ENCODE measurements at places on chromosomes 6 and 20. TPM values are rescaled to one million over a fixed set of nuclear protein-coding genes. Genes with fewer than 3 reads are reported as not detected.

Gene ADGRF5
- not detected for total RNA-seq

Gene GPR6
- 0.20 TPM for total RNA-seq

Gene RPS6KA2
- total RNA-seq, result 10.4 TPM

Gene LMBRD1
- total RNA-seq, result 17.0 TPM

Gene ZHX3
- total RNA-seq, result 4.4 TPM

Gene ABHD16A
- total RNA-seq, result 32.9 TPM

Gene FERMT1
- total RNA-seq, result 9.6 TPM

Gene TNXB
- total RNA-seq, result 5.0 TPM

Gene LPIN3
- total RNA-seq, result 3.8 TPM

Gene BNIP5
- not detected for total RNA-seq

Gene DUSP15
- total RNA-seq, result 6.7 TPM

DNA sequence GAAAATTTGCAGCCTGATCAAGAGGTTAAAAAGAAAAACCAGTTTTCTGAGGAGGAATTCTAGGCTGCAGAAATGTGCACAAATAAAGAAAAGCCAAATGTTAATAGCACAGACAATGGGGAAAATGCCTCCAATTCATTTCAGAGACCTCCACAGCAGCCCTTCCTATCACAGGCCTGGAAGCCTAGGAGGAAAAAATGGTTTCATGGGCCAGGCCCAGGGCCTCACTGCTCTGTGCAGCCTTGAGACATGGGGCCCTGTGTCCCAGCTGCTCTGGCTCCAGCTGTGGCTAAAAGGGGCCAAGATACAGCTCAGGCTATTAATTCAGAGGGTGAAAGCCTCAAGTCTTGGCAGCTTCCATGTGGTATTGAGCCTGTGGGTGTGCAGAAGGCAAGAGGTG is 18.9 kb downstream of the AHI1 start:
- no peak for DNase-seq

GRCh38 chr20:15807271-15807670 is 766.0 kb downstream of the KIF16B start:
- no peak for DNase-seq

- DNase-seq, result no peak
Observed at GRCh38 chr20:25049261-25050060, 8.5 kb downstream of the ACSS1 start.

GRCh38 chr6:31681135-31681671 is 336 bp upstream of the LY6G5C start:
- peak; percentile 56 for DNase-seq

DNA sequence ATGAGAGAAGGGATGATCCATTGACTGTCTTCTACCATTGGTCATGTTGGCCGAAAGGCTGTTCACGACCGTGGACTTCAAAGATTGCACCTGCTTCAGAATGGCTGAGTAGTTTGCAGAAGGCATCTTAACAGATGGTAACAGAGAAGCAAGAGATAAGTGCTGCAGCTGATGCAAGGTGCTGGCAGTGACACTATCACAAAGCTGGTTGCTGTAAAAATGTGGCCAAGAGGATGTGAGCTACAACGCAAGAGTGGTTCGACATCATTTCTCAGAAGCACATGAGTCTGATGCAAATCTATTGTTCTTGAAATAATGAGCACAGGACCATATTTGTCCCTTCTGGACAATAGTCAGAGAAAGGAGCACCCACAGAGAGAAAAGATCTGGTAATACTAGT is 27.0 kb upstream of the ANKEF1 start:
- no peak for DNase-seq

DNA sequence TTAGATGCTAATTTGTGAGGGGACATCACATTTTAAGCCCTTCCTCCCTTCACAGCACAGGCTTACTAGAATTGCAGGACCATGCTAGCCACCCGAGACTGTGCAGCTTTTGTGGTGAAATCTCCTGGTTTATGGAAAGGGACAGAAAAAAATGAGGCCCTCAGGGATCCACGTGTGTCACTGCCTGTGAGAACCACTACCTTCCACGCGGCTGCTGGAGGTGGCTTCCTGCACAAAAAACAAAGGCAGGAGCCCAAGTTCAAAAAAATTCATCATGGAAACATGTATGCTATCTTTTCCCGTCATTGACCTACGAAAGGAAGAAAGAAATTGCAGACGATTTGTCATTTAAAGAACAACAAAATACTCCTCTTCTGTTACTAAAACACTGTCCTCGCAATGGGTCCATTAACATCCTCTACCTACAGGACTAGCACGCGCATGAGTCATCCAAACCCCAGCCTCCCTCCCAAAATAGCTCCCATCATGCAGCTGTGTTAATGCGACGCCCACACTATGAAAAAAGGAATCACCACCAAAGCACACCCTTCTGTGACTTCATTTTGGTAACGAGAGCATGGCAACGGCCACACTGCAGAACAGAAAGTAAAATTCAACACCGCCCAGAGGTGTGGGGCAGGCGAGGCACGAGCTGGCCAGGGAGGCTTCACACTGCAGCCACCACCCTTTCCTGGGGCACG is 45.7 kb downstream of the RAMACL start:
- DNase-seq, result no peak

- DNase-seq, result no peak
Observed at GRCh38 chr6:149608381-149608982, 40.0 kb downstream of the KATNA1 start.

- no peak for DNase-seq
Observed at GRCh38 chr6:474453-475185, 83.1 kb downstream of the IRF4 start.

DNA sequence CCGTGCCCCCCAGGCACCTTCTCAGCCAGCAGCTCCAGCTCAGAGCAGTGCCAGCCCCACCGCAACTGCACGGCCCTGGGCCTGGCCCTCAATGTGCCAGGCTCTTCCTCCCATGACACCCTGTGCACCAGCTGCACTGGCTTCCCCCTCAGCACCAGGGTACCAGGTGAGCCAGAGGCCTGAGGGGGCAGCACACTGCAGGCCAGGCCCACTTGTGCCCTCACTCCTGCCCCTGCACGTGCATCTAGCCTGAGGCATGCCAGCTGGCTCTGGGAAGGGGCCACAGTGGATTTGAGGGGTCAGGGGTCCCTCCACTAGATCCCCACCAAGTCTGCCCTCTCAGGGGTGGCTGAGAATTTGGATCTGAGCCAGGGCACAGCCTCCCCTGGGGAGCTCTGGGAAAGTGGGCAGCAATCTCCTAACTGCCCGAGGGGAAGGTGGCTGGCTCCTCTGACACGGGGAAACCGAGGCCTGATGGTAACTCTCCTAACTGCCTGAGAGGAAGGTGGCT is 960 bp downstream of the TNFRSF6B start:
- DNase-seq, result no peak

DNA sequence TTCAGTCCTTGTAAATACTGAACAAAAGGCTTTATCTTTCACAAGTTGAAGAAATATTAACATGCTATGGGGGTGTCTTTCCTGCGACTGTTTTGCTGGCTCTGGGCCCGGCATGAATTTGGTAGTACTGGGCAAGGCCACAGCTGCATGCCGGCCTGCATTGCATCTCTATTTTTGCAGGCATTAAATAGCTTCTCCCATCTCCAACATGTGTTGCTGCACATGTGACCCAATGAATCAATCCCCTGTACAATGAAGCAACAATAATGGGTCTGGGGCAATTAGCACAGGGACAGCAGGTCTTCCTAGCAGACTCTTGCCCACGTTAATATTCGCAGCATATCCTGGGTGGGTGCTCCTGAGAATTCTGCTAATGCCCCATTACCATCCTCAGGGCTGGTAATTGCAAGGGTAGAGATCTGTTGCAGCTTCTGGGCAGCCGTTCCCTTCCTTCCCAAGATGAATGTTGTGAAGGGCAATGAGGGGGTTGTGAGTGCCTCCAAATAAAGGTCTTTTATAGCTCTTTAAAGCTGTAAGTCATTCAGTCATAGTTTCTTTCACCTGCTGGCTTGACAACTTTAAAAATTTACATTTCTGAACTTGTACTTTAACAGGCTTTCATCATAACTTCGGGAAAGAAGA is 24.3 kb upstream of the CDYL start:
- no peak for DNase-seq

GRCh38 chr6:4848382-4849068 is 72.3 kb downstream of the CDYL start:
- DNase-seq, result peak; percentile 55

DNA sequence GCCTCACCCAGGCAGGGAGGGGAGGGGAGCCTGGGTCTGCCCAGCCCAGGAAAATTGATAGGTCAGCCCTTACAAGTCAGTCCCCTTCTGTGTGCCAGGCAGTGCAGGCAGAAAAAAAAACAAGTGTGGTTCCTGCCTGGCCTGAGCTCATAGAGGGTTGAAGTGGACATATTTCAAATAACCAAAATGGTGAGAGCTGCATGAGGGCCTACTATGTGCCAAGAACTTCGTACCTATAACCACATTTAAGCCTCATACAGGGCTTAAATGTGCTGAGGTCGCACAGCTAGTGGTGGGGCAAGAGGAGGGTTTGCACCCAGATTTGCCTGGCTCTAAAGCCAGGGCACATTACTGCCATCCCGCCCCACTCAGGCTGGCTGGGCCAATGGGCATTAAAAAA is 6.9 kb upstream of the NOL4L start:
- DNase-seq, result no peak

DNA sequence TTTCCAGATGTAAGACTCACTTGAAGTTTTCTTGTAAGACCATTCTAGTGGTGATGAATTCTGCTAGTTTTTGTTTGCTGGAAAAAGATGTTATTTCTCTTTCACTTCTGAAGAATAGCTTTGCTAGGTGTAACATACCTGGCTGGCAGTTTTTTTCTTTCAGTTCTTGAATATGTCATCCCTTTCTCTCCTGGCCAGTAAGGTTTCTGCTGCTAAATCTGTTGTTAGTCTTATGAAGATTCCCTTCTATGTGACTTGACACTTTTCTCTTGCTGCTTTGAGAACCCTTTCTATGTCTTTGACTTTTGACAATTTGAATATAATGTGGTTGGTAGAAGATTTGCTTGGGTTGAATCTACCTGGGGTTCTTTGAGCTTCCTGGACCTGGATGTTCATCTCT is 314.7 kb upstream of the NOX3 start:
- no peak for DNase-seq

GRCh38 chr20:48822879-48823385 is 4.9 kb downstream of the PREX1 start:
- no peak for DNase-seq

DNA sequence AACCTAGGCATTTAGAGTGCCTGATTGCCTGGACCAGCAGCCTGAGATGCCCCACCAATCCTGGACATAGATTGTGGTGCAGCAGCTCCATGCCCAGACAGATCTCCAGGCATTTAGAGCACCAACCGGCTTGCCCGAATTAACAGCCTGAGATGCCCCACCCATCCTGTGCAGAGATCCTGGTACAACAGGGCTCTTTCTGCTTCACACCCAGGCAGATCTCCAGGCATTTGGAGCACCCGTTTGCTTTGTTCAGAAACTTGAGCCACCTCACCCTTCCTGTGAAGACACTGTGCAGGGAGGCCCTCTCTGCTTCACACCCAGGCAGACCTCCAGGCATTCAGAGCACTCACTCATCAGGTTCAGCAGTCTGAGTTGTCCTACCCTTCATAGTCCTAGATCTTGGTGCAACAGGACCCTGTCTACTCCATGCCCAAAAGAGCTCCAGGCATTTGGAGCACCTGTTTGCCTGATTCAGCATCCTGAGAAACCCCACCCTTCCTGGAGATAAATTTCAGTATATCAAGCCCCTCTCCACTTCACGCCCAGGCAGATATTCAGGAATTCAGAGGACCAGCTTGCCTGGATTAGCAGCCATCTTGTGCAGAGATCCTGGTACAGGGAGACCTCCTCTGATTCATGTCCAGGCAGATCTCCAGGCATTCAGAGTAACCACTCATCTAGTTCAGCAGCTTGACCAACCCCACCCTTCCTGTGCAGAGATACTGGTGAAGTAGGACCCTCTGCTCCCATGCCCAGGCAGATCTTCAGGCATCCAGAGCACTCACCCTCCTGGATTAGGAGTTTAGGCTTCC is 189.2 kb upstream of the FERMT1 start:
- DNase-seq, result no peak

DNA sequence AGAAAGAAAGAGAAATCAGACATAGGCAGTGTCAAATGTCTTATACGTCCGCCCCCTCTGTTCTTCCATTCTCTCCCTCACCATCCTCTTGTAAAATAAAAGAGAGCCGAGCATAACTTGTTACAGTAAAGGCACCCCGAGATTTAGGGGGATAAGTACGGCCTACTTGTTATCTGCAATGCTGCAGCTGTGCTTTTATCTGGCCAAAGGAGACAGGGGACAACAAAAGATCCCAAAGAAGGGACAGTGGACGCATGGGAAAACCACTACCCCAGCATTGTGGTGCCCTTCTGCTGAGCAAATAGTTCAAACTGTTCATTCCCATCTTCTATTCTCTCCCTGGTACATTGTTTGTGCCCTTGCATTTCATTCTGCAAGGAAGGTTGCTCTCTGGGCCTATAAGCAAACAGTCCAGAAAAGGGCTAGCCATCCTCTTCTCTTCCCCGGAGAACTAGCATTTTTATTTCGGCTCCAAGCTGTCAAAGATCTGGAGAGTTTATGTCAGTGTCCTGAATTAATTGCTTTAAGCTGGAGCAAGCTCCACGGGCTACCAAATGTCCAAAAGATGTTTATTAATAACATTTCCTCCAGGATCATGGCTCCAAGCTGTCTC is 22.3 kb downstream of the FOXA2 start:
- DNase-seq, result no peak

- no peak for DNase-seq
Observed at GRCh38 chr6:53300656-53301551, 47.8 kb downstream of the ELOVL5 start.

GRCh38 chr6:149484733-149485700 is at the start of gene ZC3H12D:
TSS of gene ZC3H12D (minus strand) at chr6:149485014. CDS start at chr6:149474543, 10,471 bp downstream.
- peak; percentile 59 for DNase-seq

- DNase-seq, result no peak
Observed at GRCh38 chr6:34888514-34888856, 570 bp upstream of the ANKS1A start.

- DNase-seq, result no peak
Observed at GRCh38 chr6:109050012-109050411, 44.6 kb downstream of the SESN1 start.

GRCh38 chr6:72651174-72651573 is 29.3 kb downstream of the KCNQ5 start:
- no peak for DNase-seq

- no peak for DNase-seq
Observed at GRCh38 chr6:71468841-71469700, 180.5 kb downstream of the OGFRL1 start.

DNA sequence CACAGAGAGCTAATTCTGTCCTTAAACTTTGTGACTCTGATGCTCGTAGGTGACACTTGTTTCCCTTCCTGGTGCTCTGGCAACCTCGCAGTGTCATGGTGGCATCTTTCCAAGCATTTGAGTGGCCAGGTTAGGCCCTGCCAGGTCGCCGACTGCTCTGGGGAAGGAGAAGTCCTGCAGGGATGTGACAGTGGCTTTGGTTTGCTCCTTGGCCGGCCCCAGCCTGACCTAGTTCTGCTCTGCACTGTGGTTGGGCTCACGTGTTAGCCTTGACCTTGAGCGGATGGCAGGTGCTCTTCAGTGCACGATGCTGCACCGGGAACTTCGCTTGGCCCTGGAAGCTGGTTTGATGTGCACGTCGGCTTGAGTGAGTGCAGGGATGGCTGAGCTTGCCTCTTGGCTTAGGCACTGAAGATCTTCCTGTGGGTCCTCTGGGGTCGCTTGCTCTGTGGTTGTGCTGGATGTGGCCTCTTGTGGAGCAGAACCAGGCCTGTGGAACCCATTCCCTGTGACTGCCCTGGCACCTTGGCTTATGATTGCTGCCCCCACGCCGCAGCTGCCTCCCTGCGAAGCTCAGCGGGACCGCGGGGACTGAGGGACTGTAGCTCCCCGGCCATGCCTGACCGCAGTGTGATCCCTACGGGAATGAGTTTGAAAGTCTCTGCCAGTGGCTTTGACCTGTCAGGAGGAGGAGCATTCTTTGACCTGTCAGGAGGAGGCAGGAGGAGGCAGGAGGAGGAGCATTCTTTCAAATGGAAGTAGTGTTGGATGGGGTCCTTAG is 8.7 kb downstream of the OSBPL2 start:
- DNase-seq, result no peak
